ENCODE measurements at places on chromosomes 5 and 9.

GRCh38 chr9:83996126-83996525, 15.5 kb downstream of the RMI1 start:
- DNase-seq, result no peak

DNA sequence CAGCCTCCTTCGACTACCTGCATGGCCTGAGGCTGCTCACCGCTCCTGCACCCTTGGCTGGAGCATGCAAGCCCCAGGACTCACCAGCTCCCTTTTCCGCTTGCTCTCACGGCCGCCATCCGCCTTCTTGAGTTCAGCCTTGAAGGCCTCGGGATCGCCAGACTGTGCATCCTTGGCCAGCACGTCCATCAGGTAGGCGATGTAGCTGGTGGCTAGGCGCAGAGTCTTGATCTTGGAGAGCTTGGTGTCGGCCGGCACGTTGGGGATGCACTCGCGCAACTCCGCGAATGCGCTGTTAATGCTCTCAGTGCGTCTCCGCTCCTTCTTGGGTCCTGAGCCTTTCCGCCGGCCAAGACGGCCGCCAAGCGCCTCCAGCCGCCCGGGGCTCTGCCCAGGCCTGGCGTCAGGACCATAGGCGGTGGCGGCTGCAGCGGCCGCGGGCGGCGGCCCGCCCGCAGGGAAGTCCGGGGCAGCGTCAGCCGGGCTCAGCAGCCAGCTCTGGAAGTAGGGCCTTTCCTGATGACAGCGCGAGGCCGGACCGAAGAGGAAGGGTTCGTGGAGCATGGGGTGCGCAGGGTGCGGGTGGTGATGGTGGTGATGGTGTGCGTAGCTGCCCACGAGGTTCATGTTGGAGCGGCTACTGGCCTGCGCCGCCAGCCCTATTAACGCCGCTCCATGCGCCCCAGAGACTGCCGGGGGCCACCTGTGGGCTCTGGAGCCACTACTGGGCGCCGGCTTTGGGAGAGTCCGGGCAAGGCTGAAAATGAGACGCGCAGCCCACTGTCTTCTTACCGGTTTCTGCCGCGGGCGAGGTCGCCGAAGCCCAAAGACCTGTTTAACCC, 424 bp downstream of the HAND1 start:
- no peak for DNase-seq

- no peak for DNase-seq
These were observed 14.2 kb upstream of the FOXB2 start for GRCh38 chr9:77005216-77005615.

GRCh38 chr9:117938086-117938485, 233.9 kb downstream of the TLR4 start:
- DNase-seq, result no peak

- no peak for DNase-seq
These were observed 9.9 kb downstream of the OR1L3 start for GRCh38 chr9:122684851-122685250.
